ENCODE measurements at places on chromosomes 2 and 18.
A peak's percentile ranks its signal among the peaks of the same experiment; 100 is the strongest.

GRCh38 chr18:29874519-29875098 lies 1167.9 kb downstream of the DSC3 start:
- peak; percentile 24 for DNase-seq

DNA sequence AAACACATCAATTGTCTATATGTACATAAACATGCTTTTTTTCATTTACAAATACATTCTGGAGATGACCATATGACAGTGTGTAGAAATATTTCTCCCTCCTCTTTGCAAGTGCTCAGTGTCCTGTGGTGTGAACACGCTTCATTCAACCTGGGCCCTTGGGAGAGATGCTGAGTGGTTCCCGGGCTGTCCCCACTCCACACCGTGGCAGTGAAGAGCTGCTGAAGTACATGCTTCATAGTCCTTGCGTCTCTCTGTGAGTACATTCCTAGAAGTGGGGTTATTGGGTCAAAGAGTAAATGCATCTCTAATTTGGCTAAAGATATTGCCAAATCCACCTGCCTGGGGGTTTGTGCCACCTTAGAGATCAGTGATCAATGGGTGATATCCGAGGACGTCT lies 6.5 kb upstream of the GPR35 start:
- no peak for DNase-seq

DNA sequence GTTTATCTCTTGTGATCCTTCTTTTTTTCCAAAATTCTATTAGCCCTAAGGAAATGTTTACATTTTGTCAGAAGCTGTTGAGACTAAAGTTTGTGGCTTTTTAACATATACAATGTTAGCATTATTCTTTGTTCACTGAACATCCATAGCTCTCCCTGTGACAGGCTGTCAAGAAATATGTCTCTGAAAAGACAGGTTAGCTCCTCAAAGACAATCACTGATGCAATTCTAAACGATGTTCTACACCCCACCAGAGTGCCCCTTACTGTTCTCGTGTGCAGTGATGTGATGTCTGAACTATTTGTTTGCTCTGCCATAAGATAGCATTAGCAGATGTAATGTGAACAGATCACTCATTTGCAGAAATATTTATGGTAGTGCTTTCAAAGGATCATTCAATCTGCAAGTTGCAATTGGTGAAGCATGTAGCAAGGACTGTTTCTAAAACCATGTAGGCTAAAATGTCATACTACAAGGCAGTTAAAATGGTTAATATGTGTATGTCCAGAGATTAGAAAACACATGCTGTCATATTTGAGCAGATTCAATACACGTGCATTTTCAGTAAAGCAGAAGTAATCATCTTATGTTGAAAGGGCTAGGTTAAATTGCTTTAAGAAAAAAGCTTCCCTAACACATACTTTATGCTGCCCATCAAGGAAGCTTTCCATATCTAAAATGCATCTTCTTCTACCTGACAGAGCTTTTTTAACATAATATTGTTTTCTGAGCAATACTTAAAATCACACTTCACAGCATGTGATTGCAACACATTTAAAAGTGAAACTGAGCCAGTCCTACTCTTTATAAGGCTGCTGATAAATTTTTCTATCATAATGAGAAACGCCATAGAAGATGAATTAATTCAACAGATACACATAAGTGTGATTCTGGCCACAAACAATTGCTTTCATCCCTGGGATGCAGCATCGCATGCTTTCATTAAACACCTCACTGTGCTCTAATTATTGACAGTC lies 285.7 kb upstream of the UBE2E3 start:
- DNase-seq, result no peak

GRCh38 chr2:102197389-102198137 lies 10.7 kb downstream of the IL1RL2 start:
- no peak for DNase-seq

GRCh38 chr2:100754951-100755350 lies 65.0 kb upstream of the NPAS2 start:
- DNase-seq, result peak; percentile 44

- no peak for DNase-seq
These were observed 725.8 kb downstream of the BCL11A start for GRCh38 chr2:59827677-59828076.

DNA sequence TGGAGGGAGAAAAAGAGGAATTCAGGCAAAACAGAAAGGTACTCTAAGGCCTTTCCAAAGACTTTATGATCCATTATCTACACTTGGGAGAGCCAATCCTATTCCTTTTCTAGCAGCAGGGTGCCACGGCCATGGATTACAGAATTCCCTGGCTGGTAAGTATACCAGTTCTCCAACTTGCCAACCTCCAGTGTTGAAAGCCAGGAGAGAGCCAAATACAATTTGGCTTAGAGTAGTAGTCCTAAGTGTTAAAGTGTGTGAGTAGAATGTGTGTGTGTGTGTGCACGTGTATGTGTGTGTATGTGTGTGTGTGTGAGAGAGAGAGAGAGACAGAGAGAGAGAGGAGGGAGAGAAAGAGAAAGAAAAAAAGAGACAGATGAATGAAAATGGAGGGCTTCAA lies 43.3 kb downstream of the WDPCP start:
- DNase-seq, result no peak

- peak; percentile 87 for DNase-seq
These were observed 119.1 kb downstream of the BAZ2B start for GRCh38 chr2:159497256-159497655.

- DNase-seq, result no peak
These were observed 12.4 kb downstream of the CCL20 start for GRCh38 chr2:227826019-227826521.

DNA sequence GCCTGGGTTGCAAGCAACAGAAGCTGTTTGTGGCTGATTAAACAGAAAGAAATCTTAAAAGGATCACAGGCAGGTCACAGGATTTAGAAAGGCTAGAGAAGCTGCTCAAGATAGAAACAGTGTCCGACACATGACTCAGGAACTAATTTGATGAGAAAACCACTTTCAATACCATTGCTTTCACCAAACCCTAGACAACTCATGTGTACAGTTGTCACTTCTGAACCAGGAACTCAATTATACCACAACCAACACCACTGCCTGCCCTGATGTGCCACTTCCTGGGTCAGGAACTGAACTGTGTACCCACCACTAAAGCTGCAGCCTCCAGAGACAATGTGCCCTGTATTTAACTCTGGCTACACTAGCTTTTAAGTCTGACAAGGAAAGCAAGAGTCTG lies 56.0 kb downstream of the TMEM247 start:
- no peak for DNase-seq

DNA sequence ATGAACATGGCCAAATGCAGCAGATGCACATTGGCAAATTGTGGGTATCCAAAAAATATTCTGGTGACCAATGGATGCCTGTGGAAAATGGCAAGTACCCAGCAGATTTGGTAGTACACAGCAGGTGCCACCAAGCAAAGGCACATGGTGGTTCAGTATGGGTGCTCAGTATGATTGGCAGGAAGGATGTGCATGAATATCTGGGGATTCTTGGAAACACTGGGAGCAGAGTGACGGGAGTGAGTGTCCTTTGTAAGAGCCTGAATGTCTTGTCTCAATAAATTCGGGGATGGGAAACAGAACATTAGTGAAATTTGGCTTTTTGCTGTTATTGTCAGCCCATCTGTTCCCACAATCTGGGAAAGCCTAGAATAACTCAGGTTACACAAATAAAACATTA lies 36.8 kb upstream of the ACADL start:
- no peak for DNase-seq
